ENCODE measurements at places on chromosomes 12 and 14.

DNA sequence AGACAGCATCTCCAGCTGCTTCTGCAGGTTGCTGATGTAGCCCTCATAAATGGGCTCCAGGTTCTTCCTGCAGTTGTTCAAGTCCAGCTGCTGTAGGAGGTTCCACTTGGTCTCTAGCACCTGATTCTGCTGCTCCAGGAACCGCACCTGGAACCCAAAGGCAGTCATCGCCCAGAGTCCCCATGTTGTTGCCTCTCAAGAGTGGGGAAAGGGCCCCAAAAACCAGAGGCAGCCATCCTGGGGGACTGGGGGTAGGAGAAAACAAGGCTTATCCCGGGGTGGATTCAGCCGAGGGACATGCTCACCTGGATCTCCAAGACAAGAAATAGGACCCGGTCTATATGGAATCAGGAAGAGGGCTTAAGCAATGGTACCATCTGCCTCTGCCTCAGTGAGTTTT, 2.3 kb downstream of the KRT72 start:
- DNase-seq = no peak

DNA sequence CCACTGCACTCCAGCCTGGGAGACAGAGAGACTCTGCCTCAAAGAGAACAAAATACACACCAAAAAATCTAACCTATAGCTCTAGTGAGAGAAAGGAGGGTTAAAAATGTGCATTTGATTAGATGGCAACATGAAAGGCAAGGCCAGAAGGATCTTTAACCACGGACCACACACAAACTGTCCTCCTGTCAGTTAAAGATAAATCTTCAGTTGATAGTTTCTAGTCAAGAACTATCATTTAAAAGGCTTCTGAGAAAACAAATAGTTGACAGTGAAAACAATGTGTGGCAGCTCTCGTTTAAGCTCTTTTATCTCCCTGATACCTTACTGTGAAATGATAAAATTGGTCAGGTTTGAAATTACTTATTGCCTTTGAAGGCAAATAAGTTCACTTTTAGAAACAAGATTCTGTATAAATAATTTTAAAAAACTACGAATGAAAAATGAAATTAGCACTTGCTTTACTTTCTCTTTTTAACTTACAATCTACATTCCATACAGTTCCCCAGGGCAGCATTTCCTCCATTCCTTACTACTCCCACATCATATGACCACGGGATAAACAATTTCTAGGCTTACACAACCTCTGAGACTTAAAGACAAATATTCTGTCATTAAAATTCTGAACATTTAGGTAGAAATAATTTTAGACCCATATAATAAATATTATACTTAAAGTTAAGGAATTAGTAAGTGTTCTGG, 71.4 kb upstream of the GNPNAT1 start:
- DNase-seq = no peak

GRCh38 chr12:46523863-46524770, 151.5 kb upstream of the SLC38A2 start:
- no peak for DNase-seq

DNA sequence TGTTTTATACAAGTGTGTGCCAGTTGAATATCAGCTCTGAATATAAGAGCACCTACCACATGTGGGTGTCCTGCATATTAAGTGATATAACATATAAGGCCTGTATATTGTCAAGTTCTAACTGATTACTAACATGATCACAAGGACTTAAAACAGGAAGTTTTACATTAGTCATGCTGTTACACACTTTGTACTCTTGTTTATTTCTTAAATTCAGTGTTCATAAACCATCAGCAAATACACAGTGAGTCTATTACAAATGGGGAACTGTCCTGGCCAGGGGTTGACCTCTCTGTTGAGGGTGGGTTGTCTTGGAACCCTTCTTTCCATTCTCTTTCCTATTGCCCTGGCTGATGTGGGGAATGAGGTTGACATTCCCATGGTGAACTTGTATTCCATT, 19.1 kb downstream of the HELB start:
- no peak for DNase-seq

GRCh38 chr12:24049101-24049500, 99.6 kb upstream of the SOX5 start:
- no peak for DNase-seq

Data from activated gamma-delta T cell treated with anti-CD3 and anti-CD28 coated beads, Interleukin-2, amount 50 U/mL, for 16 hours (primary cell).